Activated effector memory CD4-positive, alpha-beta T cell treated with Interleukin-2 at 50 U/mL for 16 hours (primary cell): ENCODE measurements at places on chromosomes 7 and 10.

- DNase-seq = peak; percentile 83
Measured at GRCh38 chr7:155205368-155206317, 92.0 kb upstream of the INSIG1 start.

DNA sequence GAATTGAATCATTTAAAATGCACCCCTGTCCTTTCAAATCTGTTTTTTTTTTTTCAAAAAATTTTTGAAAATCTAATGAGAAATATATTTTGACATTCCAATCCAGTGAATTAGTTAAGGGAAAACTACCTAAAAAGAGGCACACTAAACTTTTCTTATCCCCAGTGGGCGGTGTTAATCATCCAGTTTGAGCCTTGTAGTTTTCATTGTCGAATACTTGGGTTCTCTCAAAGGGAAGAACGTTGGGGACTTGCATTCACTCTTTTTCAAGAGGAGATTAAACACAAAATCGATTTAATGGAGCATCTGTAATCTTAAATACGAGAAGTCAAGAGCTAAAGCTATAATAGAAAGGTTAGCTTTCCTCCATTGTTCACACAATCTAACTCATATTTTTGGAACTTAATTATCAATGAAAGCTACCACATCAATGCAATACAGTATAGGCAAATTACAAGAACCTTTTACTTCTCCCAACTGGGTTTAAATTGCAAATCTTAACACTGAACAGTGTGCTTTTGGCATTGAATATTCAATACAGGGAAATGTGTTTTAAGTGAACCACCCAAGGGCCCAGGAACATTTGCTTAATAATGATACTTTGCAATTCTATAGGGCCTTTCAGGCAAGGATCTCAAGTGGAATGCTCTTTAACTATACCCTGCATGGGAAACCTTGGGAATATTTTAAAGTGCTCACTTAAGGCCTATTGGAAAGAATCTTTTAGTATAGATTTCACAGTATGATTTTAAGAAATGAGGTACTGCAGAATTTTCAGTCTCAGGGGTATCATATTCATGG is 13.1 kb upstream of the SP8 start:
- no peak for DNase-seq

GRCh38 chr7:94323844-94324243 is 70.9 kb upstream of the COL1A2 start:
- no peak for DNase-seq

GRCh38 chr7:15459018-15459615 is 102.7 kb downstream of the AGMO start:
- DNase-seq = no peak

- no peak for DNase-seq
Measured at GRCh38 chr10:126421756-126422256, 33.5 kb upstream of the ADAM12 start.

GRCh38 chr7:2218444-2218785 is 14.3 kb downstream of the MAD1L1 start:
- DNase-seq = no peak

DNA sequence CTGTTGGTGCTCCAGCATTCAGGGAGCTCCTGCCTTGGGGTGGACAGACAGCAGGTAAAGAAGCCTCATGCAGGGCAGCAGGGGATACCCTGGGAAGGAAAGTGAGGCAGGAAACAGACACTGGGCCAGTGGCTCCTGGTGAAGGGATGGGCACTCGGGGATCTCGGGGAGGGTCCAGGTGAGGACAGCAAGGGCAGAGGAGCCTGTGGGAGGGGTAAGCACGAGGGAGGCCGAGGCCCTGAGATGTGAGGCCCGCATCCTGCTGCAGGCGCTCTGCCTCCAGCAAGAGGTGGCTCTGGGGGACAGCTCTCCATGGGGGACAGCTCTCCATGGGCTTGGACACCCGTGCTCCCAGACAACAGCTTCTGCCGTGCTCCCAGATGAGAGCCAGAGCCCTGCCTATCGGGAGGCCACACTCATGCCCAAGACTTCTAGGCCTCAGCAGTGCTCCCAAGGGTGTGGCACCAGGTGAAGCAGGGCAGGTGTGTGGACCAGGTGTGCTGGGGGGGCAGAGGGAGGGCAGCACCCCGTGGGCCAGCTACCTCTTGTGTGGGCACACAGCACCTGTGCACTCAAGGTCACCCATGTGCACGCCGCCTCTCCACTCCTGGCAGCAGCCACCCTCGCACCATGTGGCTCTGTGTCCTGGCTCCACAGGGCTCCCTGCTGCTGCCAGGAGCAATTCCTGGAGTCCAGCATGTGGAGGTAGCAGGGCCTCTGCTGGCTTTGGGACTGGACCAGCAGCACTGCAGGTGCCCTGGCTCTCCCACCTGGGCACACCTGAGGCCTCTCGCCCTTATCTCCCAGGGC is 93.6 kb upstream of the INSIG1 start:
- no peak for DNase-seq

GRCh38 chr10:86017841-86018734 is 348.5 kb downstream of the GRID1 start:
- DNase-seq = no peak

DNA sequence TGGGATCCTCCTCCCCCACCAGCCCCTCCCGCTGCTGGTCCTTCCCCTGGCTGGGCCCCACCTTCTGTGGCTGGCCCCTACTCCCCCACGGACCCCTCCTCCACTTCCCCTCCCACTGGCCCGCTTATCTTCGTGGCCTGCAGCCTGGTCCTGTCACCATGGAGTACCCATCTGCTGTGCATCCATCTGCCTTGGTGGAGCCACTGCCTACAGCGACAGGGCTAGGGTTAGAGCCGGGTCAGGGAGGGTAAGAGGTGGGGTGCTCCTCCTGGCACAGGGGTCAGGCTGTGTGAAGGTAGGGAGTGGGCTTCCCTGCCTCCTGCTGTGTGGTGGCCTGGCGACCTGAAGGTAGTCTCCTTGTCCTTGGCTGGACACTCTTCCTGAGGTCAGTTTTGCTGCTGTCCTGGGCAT is 5.2 kb downstream of the ADCY1 start:
- no peak for DNase-seq

GRCh38 chr10:129233351-129234148 is 233.5 kb upstream of the MGMT start:
- no peak for DNase-seq

DNA sequence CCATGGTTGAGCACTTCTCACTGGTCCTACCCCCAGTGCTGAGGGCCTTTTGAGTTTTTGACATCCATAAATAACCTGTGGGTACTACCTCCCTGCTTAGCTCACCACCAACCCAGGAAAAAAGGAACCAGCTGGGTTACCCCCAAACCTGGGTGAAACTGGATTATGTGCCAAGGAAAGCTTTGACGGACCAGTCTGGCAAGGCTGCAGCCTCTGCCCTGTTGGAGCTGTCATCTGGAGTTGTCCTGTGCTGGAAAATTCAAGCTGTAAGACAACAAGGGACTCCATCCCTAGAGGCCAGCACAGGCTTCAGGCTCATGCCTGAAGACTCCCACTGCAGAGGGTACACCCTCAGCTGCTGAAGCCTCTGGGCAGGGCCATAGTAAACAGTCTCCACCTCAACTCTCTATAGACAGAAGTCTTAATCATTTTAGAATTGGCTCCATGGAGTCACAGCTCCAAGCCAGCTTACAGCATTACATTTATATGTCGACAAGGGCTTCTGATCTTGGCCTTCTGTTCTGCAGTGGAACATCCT is 115.5 kb upstream of the AFAP1L2 start:
- no peak for DNase-seq

GRCh38 chr10:11886138-11886474 is 63.0 kb downstream of the PROSER2 start:
- no peak for DNase-seq

- no peak for DNase-seq
Measured at GRCh38 chr7:81488210-81488609, 281.6 kb downstream of the HGF start.

- DNase-seq = no peak
Measured at GRCh38 chr7:129990403-129991192, 37.8 kb upstream of the UBE2H start.

GRCh38 chr7:151246851-151247580 is 1.5 kb downstream of the SMARCD3 start:
- DNase-seq = no peak

DNA sequence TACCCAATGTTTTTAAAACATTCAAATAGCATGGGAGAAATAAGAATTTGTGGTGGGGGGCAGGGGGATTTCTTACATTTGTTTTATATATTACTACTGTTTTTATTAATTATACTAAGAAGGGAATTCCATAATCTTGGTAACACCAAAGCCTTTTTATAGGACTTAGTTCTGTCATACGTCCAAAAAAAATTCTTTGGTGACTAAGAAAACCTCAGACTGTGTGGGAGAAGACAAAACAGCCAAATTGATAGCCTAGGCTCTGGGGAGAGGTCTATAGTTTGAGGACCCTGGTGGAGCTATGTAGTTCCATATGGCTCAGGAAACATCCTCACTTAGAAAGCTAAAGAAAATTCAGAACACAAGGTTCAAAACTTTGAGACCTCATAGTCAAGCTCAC is 23.4 kb downstream of the ACSM6 start:
- DNase-seq = no peak

DNA sequence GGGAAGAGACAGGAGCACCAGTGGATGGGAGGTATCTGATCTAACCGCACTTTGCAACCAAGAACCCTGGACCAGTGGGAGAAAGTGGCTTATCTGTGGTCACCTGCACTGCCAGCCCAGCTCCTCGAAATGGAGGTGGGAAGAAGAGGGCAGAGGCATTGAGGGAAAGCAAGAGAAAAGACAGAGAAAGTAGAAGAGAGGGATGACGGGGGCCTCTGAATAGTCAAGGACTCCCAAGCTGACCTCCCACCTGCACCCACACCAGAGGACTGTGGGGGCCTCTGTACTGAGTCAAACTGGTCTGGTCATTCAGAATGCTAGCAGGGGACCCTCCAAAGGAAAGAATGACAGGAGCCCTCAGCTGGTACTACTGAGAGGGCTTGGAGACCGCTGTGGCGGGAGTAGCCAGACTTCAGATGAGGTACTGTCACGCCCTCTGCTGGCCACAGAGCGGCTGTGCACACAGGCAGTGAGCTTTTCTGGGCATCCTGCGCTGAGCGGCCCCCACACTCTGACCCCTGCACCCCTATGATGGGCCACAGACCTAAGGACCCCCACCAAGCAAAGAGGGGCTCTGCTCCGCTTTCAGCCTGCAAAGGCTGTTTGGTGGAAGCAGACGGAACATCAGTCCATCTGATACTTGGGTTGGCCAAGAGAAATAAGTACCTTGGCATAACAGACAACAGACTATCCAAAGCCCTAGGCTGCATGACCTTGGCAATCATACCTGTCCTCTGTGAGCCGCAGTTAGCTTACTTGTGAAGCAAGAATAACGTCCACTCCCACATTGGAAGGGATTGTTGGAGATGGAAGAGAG is 112.9 kb downstream of the COL13A1 start:
- peak; percentile 2 for DNase-seq

DNA sequence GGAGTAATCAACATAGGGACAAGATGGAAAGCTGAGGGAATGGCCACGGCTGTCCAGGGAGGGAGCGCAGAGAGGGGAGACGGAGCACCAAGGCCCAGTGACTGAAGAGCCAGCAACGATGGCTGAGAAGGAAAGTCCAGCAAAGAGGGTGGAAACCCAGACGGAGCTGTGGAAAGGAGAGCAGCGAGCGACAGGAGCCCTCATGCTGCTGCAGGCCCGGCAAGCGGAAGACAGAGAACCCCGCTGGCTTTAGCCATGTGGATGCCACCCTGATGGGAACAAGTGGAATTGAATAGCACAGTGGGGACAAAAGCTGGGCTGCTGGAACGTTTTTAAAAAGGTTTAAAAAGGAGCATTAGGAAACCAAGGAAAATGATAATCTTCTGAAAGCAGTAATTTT is 82.9 kb upstream of the DDC start:
- DNase-seq = no peak

DNA sequence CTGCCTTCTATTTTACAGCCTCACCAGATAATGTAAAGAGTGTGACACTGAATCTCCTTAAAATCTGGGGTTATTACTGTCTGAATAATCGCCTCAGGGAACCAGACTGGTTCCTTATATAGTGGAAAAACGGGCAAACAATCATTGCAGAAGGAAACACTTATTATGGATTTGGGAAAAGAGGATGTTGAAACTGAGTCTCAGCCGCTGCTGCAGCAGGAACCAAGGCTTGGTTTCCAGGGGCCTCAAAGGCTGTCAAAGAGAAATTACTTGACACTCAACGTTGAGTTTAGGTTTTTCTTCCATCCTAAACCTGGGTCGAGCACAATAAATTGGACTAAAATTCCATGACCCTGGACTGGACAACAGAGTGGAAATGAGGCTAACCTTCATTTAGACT is 103.8 kb upstream of the AHR start:
- DNase-seq = no peak

GRCh38 chr7:101618207-101618839 is 10.8 kb downstream of the MYL10 start:
- no peak for DNase-seq

GRCh38 chr10:16945593-16945992 is 128.4 kb upstream of the RSU1 start:
- no peak for DNase-seq

- DNase-seq = no peak
Measured at GRCh38 chr10:128065881-128066534, 60.2 kb downstream of the MKI67 start.

- DNase-seq = no peak
Measured at GRCh38 chr7:93046641-93047040, 71.1 kb downstream of the SAMD9 start.

- no peak for DNase-seq
Measured at GRCh38 chr10:129760416-129760815, 203.7 kb downstream of the EBF3 start.

DNA sequence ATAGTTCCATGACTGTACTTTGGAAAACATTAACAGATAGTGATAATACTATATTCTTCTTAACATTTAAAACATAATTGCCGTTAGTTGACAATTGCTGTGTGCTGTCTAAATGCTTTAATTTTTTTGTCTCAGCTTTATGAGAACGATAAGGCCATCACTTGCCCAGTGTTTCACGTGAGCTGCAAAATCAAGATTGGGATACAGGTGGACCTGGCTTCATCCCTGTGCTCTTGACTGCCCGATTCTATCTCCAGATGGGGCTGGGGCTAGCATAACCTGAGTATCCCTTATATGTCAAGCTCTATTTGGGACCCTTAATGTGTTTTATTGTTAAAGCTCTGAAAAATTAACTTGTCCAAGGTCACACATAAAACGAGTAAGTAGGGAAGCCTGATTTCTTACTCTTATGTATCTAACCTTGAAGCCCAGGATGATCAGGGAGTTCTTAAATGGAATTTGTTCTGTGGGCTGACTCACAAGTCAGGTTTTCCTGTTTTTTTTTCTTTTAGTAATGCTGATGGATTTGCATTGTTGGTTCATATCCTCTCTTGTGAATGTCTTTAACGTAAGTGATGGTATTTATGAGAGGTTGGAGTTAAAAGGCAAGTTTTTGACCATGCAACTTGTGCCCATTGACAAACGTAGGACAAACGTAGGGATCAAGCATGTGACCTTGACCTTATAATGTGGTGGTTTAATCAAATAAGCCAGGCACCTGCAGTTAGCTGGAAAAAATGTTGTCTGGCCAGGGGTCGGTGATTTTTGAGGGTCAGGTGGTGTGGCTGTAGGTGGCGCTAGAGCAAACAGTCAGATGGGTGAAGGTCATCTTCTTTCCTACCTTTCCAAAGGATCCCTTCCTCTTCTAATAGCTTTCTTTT is 3.6 kb downstream of the PRKAR2B start:
- no peak for DNase-seq
